ENCODE measurements at places on chromosomes 12 and 14.

GRCh38 chr12:90029317-90029716 is 320.7 kb upstream of the ATP2B1 start:
- no peak for DNase-seq

DNA sequence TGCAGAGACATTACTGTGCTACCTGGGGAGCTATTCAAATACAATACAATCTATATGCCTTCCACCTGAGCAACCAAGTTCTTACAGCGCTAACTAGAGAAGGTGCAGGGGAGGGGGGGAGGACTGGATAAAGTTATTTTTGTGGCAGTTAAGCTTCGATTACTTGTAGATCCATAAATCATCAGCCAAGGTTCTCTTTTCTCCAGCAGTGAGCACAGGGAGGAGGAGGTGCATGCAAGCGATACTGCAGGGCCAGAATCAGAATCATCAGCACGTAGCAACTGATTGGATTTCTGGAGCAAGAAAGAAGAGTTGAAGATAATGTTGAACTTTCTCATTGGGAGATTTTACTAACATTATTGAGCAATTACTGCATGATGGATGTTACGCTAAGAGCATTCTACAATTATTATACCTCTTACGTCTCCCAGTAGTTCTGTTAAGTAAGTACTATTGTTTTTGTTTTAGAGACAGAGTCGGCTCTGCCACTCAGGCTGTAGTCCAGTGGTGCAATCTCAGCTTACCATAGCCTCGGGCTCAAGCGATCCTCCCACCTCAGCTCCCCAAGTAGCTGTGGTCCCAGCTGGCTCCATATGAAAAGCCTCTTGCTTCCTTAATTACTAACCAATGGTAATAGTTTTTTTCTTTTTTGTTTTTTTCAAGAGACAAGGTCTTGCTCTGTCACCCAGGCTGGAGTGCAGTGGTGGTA is 74.6 kb upstream of the EEA1 start:
- DNase-seq: no peak

GRCh38 chr12:106914796-106915634 is 40.7 kb upstream of the TMEM263 start:
- no peak for DNase-seq

DNA sequence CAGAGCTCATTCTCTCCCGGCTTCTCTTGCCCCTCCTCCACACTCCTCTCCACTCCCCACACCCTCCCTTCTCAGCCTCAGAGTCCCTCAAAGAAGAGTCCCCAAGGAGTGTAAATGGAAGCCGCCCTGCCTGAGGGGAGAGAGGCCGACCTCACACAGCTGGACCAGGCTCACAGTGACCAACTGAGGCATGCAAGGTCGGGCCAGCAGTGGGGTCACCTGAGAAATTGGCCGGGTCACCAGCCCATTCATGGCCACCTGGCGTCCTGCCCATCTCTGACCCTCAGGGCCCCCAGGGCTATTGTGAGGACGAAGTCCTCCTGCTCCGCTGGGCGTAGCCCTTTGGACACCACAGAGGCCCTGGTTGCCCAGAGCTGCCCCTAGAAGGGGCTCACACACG is 49.5 kb upstream of the NUAK1 start:
- no peak for DNase-seq

GRCh38 chr12:50157259-50157658 is 9.9 kb downstream of the CERS5 start:
- DNase-seq: no peak

DNA sequence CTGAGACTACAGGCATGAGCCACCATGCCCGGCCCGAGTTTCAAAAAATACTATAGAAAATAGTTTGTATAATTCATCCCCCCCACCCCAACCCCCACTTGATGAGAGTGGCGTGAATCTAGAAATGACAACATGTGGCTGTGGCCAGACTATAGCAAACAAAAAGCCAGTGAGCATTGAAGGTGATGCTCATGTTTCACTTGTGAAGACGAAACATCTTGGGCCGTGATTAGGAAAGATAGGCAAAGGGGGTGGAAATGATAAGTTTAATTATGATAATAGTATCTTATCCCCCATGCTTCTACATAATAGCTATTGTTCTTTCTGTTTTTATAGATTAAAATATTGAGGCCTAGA is 8.5 kb downstream of the BORCS5 start:
- no peak for DNase-seq

GRCh38 chr12:124548854-124549378 is 18.5 kb downstream of the NCOR2 start:
- DNase-seq: no peak

GRCh38 chr12:120091371-120092090 is 25.0 kb downstream of the RAB35 start:
- DNase-seq: no peak

- DNase-seq: no peak
Measured at GRCh38 chr14:98688446-98688845, 583.6 kb downstream of the BCL11B start.
